CD4-positive, alpha-beta T cell treated with Interleukin-15 for 4 hours (primary cell): ENCODE measurements at places on chromosomes 12 and 14.

- no peak for DNase-seq
Observed at GRCh38 chr12:92288561-92288960, 142.9 kb upstream of the BTG1 start.

GRCh38 chr14:104879201-104879982 lies 14.3 kb downstream of the CEP170B start:
- no peak for DNase-seq

- DNase-seq = no peak
Observed at GRCh38 chr14:64572386-64573104, 22.8 kb downstream of the PPP1R36 start.

DNA sequence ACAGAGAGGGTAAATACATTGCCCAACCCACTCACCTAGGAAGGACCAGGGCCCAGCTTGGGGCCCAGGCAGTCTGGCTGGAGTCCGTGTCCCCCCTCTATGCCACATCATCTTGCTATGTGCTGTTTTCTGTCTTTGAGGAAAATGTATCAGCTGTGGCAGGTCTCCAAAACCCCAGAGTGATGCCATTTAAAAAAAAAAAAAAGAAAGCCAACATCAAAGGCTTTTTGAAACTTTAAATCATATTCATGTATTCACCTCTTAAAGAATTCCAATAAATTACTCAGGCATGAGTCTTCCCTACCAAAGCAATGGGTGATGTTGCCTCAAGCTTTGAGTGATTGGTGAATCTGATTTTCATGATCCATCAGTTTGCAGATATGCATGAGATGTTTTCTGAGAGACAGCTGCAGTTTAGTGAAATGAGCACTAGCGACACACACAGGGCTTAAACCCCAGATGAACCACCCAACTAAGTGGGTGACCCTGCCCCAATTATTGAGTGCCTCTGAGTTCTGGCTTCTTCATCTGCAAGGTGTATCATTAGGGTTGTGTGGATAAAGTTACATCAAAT lies 6.1 kb downstream of the KRT81 start:
- DNase-seq = no peak

DNA sequence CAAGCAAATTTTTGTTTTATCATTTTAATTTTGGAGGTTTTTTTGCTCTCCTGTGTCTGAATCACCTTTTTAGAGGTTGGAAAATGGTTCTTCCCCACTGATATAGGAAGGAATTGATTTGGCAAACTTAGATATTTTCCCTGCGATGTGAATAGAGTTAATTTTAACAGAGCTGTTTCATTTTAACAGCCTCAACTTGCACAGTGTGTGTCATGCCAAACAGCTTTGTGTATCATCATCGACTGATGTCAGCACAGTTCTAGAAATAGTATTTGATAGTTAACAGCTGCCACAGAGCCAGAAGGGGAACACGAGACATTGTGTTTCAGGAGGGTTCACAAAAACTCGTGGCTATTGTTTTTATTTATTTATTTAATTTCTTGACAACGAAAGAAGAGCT lies 243.1 kb upstream of the FOXN3 start:
- DNase-seq = no peak

GRCh38 chr14:71270111-71270510 lies 362.9 kb downstream of the PCNX1 start:
- no peak for DNase-seq

DNA sequence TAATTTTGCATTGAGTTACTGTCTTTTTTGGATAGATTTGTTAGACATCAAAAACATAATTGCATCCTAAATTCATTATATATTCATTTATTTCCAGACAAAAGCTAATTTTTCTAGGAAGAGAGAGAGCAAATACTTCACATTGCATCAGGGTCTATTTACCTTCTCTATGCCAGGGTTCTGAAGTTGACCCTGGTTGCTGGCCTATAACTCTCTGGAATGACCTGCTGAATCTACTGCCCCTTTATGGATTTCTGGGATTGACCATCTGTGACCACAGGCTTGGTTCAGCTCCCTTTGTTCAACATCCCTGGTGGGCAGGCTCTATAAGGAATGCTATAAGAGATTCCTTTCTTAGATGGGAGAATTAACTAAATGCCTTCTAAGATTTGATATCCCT lies 414.8 kb upstream of the STXBP6 start:
- no peak for DNase-seq

GRCh38 chr12:12333407-12334366 lies 16.4 kb downstream of the MANSC1 start:
- no peak for DNase-seq

GRCh38 chr12:113867258-113867657 lies 98.9 kb downstream of the RBM19 start:
- DNase-seq = no peak

DNA sequence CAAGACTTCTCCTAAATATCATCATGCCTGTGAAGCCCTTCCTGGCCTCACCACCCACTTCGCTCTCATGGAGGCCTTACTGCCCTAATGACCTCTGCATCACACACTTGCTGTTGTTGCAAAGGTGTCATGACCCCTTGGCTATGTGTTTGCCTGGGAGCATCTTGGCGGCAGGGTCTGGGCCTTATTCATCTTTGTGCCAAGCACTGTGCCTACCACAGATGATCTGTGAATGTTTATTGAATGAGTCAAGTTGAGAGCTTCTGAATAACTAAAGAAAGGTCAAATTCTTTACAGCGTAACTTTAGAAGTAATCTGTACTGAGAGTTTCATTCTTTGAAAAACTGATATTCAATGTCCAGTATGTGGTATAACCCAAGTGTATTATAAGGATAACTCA lies 113.3 kb downstream of the TTC8 start:
- DNase-seq = no peak

DNA sequence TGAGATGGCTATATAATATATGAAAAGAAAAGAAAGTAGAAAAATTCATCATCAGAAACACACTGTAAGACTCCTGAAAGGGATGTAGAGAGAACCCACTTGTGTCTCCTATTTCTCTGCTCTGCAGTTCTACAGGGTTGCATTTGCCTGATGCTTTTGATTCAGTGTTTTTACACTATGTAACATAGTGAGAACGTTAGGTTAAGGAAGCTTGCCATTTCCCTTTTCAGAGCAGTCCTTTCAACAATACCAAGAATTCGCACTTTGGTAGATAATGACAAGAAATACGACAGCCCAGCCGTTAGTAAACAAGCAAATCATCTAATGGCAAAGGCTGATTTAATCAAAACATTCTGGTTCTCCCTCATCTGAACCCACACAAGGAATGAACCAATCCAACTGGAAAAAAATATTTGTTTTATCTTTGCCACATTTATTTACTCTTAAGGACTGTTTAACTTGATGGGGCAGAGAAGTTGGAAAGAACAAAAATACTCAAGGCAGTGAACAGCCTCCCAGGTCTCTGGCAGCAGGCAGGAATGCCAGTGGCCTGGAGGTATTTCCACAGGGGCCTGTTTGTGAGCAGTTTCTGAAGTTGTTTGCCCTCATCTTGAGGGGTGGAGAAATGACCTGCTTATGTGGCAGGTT lies 30.8 kb upstream of the SOCS2 start:
- no peak for DNase-seq

DNA sequence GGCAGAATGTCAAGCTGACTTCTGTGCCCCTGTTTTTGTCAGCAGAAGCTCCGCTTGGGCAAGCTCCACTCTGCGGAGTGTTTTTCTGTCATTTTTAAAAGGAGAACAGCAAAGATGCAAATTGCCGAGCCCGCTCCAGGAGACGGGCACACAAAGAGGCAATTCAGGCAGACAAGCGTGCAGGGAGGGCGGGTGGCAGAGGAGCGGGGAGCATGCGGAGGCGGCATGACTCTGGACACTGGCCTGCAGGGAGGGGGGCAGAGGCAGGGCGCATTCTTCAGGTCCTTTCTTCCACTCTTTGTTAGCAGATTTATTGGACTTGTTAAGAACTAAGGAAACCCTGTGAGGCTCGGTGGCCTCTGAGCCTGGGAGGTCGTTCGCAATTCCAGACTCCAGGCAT lies 187.3 kb upstream of the RMST start:
- DNase-seq = no peak

- DNase-seq = no peak
Observed at GRCh38 chr14:73802431-73803188, 49.0 kb upstream of the PTGR2 start.

DNA sequence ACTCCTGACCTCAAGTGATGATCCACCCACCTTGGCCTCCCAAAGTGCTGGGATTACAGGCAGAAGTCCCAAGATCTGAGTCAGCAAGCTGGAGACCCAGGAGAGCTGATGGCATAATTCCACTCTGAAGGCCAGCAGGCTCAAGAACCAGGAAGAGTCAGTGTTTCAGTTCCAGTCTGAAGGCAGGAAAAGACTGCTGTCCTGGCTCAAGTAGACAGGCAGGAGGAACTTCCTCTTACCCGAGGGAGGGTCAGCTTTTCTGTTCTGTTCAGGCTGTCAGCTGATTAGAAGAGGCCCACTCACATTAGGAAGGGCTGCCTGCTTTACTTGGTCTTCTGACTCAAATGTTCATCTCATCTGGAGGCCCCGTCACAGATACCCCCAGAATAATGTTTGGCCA lies 206.0 kb upstream of the MYL2 start:
- DNase-seq = no peak
